ENCODE measurements at places on chromosomes 5 and 9.

DNA sequence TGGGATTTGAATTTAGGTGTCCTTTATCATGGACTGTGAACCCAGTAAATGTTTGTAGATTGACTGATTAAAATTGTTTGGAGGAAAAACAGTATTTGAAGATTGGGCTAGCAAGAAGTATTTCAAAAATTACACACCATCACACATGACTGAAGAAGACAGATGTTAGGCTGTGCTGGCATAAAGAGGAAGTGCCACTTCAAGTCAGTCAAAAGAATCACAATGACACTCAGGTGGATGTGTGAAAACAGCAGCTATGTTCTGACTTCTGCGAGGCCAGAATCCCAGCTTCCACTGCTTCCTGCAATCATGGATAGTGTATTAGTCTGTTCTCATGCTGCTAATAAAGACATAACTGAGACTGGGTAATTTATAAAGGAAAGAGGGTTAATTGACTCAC, 393.3 kb downstream of the DMRT2 start:
- DNase-seq = no peak

DNA sequence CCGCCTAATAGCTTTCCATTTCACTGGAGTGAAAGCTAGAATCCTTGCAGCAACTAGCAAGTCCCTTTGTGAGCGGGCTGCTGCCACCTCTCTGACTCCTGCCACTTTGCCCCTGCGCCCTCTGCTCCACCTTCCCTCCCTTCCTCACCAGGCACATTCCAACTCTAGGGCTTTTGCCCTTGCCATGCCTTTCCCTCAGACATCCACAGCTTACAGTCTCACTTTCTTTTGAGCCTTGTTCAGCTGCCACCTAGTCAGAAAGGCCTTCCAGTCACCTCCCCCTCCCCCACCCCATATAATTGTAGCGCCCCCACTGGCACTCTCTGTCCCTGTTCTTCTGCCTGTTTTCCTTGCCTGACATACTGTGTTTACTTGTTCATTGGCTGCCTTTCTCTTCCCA, 31.0 kb downstream of the CYSTM1 start:
- no peak for DNase-seq

GRCh38 chr5:90909101-90909503, 350.5 kb downstream of the ADGRV1 start:
- DNase-seq = no peak

DNA sequence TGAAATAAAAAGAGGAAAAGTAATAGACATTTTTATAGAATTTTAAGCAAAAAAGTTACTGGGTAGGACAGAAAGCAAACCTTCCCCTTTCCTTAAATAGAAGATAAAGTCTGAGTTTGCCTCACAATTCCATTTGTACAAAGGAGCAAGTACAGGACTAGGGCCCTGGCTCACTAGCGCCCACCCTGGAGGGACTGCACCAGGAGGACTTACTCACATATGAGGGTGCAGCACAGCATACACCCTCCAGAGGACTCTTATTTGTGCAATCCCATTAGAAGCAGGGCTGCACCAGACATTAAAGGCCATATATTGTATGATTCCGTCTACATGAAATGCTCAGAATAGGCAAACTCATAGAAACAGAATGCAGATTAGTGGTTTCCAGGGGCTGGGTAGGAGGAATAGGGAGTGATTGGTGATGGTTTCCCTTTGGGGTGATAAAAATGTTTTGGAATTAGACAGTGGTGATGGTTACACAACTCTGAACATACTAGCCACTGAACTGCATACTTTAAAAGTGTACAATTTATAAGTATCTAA, 4.5 kb downstream of the REEP5 start:
- no peak for DNase-seq

GRCh38 chr5:169946743-169947295, 33.5 kb downstream of the INSYN2B start:
- no peak for DNase-seq

DNA sequence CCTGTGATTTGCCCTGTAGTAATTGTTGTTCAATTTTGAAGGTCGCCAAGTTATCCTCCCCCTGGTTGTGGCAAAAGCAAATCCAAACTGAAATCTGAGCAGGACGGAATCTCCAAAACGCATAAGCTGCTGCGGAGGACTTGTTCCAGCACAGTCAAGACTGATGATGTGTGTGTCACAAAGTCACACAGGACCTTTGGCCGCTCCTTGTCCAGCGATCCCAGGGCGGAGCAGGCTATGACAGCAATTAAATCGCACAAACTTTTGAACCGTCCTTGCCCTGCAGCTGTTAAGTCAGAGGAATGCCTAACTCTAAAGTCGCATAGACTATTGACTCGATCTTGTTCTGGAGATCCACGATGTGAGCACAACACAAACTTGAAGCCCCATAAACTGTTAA, 128.4 kb downstream of the PARP8 start:
- no peak for DNase-seq

GRCh38 chr5:116674881-116675625, 100.4 kb upstream of the SEMA6A start:
- DNase-seq = no peak

DNA sequence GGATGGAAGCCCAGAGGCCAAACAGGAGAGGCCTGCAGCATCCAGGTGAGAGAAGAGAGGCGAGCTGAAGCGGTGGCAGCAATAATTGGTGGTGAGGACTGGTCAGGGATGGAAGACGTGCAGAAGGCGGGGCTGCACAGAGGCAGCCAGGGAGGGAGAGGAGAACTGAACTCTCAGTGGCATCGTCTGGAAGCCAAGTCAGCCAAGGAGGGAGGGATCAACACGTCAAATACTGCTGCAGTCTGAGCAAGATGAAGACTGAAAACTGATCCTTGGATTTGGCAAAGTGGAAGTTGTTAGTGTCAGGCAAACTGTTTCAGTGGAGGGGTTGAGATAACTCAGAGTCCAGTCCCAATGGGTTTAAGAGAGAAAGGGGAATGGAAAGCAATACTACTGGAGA, 145.4 kb downstream of the CDK5RAP2 start:
- no peak for DNase-seq

DNA sequence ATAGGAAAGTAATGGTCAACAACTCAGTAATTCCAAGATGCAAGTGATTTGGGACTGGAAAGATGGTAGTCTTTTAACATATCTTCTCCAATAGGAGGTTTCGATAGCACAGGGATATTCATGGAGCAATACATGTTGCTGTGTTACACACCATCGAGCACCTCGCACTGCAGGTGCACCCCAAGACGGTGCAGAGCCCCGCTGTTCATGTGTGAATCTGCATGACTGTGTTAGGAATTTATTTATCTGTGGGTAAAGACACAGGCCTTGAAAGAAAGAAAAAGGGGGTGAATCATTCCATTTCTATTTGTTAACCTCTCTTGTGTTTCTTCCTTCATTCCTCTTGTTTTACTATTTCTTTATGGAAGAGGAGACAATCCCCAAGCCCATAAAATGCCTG, 217.1 kb downstream of the EBF1 start:
- no peak for DNase-seq

DNA sequence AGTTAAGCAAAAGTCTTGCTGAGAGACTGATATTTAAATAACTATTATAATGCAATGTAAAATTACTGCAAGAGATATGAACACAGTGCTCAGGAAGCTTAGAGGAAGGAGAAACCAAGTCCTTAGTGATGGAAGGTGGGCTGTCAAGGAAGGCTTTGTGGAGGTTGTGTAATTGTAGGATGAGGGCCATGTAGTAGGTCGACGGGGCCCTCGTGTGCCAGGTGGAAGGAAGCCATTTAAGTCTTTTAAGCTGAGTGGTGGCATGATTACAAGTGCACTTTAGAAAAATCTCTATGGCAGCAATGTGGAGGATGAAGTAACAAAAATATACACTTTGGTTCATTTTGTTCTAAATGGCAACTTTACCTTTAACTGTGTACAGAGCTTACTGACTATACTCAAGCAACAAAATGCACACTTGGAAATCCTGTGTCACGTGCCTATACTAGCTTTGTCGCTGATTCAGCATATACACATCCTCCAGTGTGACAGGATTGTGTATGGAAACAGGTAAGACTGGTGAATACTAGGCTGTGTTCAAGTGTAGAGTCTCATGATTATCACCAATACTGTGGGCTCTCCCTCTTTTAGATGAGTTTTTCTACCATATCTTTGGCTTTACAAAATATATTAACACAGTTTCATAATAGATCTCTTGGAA, 78.6 kb downstream of the TMC1 start:
- DNase-seq = no peak

Measured in AG09309 (cell line).